GM23248 (cell line): ENCODE measurements at places on chromosomes 6 and 20.

GRCh38 chr6:119129148-119129967 lies 50.9 kb upstream of the FAM184A start:
- DNase-seq, result peak; percentile 69

DNA sequence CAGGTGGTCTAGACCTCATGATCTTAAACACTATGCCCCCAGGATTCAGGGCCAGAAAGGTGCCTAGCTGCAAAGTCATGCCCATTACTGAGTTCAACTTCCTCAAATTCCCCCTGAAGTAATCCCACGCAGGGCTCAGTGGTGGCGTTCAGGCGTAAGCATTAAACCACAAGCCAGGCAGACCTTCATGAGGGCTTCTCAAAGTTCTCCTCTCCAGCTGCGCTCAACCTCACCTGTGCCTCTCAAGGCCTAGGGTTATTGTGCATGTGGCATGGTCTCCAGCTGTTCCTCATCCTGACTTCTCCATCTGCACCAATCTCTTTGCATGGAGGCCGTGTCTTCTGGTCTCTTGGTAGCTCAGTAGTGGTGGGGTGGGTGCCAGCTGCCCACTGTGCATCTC lies 113.6 kb downstream of the TSHZ2 start:
- DNase-seq, result no peak

DNA sequence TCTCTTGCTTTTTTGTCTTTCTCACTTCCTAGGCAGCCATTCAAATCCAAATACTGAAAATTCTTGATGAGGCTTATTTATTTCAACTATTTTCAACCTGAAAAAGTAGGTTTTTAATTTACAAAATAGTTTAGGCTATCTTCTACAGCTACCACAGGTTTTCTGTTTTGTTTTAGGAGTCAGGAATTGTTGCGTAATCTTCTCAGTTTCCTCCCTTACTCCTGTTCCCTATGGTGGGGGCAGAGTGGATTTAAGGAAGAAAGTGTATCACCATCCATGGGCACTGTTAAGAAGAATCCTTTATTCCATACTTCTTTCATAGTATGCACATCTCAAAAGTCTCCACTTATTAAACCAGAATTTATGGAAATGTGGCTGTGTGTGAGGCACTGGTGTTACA lies 182.4 kb downstream of the KHDC1L start:
- DNase-seq, result peak; percentile 20

GRCh38 chr6:113859349-113860180 lies 2.4 kb downstream of the MARCKS start:
- peak; percentile 78 for DNase-seq

GRCh38 chr6:90500458-90500857 lies 86.4 kb downstream of the MAP3K7 start:
- no peak for DNase-seq

DNA sequence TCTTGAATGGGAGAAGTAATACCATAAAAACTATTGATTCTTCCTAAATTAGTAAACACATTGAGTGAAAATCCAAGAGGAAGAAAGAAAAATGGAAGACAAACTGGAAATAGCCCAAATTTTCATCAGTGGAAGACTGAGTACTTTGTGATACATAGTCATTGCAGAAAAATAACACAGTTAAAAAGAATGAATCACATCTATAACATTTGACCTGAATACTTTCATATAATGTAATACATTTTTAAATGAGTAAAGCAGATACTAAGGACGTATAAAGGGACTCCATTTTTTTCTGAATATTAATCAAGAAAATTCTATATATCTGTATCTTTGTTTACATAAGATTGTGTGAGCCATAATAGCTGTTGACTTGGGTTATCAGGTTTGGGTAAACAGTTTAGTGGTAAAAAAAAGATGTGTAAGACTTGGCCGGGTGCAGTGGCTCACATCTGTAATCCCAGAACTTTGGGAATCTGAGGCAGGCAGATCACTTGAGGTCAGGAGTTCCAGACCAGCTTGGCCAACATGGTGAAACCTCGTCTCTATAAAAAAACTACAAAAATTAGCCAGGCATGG lies 4.3 kb upstream of the SLC17A2 start:
- DNase-seq, result peak; percentile 32

DNA sequence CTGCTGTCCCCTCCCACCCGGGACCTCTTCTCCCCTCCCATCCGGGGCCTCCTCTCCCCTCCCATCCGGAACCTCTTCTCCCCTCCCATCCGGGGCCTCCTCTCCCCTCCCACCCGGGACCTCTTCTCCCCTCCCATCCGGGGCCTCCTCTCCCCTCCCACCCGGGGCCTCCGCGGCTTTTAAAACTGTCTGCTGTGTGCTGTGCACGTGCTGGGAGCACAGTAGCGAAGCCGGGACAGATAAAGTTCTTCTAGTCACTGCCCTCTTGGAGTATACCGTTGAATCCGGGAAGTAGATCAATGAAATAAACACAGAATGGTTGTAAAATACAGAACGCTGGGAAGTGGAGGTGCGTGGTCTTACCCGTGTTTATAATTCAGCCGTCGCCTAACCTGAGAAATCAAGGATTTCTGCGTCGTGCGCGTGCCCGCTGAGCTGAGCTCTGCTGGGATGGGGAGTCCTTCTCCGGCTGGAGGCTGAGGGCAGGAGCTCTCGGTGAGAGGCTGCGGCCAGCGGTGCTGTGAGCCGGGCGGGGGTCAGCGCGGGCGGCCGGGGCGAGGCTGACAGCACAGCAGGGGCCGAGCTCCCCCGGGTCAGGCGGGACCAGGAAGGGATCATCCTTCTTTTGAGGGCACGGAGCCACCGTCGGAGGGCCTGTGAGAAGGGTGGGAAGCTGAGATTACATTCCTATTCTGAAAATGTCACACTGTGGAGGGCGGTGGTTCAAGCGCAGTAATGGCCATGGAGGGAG lies 19.6 kb upstream of the KIF25 start:
- no peak for DNase-seq
